ENCODE measurements at places on chromosomes 7 and 10.

GRCh38 chr10:92569071-92569470, 4.8 kb downstream of the IDE start:
- DNase-seq: no peak

DNA sequence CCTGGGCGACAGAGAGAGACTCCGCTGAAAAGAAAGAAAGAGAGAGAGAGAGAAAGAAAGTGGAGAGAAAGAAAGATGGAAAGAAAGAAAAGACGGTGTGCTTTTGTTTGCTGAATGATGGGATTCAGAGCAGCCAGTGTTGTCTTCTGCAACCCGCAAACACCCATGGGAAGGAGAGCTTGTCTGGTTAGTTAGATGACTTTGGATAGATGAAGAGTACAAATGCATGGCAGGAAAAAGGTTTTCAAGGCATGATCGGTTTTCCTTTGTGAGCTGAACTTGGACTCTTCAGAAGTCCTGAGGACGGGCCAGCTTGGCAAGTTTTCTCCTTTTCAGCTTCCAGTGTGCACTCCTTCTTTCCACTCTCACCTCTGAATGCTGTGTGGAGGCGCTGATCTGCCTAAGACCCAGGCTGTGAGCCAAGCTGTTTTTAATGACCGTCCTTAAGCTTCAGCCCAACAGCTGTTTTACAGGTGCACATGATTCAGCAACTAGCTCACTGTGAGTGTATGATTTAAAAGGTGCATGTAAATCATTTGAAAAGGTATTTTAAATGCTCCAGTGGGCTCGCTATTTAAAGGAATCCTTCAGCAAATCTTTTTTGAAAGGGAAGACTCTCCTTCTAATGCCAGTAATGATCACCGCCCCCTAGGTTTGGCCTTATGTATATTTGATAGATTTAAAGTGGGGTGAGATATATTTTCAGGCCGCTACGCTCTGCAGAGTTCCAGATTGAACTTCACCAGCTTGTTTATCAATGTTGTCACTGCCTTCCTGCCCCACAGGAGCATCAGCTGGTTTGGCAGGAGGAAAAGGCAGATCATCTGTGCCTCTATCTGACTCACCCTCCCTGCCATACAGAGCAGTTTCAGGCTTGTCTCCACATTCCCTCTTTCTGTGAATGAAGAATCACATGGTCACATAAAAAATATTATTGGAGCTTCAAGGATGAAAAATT, 115.0 kb downstream of the PLXDC2 start:
- peak; percentile 88 for DNase-seq

- DNase-seq: peak; percentile 88
Measured at GRCh38 chr10:119445311-119445934, 97.1 kb downstream of the RGS10 start.

DNA sequence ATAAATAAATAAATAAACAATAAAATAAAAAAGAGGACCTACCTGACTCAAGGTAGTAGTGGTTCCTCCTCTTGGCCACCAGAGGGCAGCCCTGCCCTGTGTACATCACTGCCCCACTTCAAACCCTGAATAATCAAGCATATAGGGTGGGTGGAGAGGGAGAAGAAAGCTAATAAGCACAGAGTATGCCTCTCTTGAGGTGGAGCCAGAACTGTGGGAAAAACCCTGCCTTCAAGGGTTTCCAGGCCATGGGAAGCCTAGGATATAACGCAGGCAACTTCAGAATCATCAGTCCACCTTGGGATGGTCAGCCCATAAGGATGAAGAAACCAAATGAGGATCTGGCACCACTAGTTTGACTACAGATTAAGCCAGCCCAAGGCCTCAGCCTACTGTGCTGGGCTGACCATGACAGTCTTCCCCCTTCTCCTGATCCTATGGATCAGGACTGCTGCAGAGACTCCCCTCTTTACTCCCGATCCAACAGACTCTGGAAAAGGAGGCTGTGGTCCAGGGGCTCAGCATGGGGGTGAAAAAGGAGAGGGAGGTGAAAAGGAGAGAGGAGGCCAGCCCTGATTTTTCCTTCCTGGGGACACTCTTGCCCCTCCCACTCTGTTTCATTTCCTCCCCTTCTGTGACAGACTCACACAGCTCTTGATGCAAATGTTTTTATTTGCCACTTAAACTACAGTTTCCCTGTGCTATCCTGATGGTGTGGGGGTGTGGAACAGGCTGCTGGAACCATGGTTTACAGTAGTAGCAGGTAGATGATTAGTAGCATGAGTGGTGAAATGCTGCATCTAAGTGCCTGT, 10.1 kb downstream of the AVPI1 start:
- no peak for DNase-seq

DNA sequence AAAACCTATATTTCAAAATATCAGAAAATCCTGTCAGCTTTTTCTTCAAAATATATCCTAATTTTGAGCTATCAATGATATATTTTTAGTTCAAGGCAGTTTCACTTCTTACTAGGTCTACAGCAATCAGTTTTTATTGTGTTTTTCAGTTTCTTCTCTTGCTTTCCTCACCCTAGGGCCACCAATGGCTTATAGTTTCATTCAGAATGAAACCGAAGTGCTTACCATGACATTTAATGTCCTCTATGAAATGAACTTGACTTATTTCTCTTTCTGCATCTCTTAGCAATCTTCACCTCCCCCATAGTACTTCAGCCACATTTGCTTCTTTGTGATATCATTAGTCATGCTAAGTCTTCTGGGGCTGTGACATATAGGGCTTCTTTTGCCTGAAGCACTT, 100.3 kb downstream of the ARL5B start:
- DNase-seq: no peak

- no peak for DNase-seq
Measured at GRCh38 chr7:131967216-131967730, 410.8 kb upstream of the PODXL start.

DNA sequence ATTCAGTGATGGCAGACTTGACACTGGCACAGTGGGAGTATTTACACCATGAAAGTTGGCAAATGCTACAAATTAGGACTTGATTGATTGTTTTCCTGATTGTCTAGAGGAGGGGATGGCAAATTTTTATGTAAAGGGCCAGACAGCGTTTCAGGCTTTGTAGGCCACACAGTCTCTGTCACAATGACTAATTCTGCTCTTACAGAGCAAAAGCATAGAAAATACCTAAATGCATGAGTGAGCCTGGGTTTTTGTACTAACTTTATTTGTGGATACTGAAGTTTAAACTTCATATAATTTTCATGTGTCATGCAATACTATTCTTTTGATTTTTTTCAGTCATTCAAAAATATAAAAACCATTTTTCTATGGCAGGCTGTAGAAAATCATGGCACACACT, 9.0 kb upstream of the ARMS2 start:
- no peak for DNase-seq

DNA sequence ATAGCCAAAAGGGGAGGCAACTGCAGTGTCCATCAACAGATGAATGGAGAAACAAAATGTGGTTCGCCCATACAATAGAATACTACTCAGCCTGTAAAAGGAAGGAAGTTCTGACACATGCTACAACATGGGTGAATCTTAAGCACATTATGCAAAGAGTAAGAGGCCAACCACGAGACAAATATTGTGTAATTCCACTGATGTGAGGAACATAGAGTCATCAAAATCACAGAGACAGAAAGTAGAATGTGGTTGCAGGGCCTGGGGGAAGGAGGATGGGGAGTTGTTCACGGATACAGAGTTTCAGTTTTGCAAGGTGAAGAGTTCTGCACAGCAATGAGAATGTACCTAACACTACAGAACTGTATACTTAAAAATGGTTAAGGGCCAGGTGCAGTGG, 13.7 kb upstream of the C10orf71 start:
- DNase-seq: no peak

GRCh38 chr7:125654076-125654475, 724.5 kb upstream of the POT1 start:
- no peak for DNase-seq

GRCh38 chr10:63994371-63994770, 473.2 kb downstream of the REEP3 start:
- DNase-seq: no peak

- no peak for DNase-seq
Measured at GRCh38 chr10:63129888-63130287, 3.2 kb upstream of the NRBF2 start.

GRCh38 chr10:59622320-59623132, 87.1 kb downstream of the SLC16A9 start:
- peak; percentile 78 for DNase-seq

GRCh38 chr10:111103196-111103840, 26.5 kb downstream of the ADRA2A start:
- no peak for DNase-seq

GRCh38 chr10:69655868-69656555, 26.0 kb downstream of the FAM241B start:
- DNase-seq: no peak

GRCh38 chr7:66815951-66816350, 75.4 kb downstream of the RABGEF1 start:
- DNase-seq: no peak

- peak; percentile 32 for DNase-seq
Measured at GRCh38 chr7:101410743-101411507, 48.2 kb downstream of the COL26A1 start.

- DNase-seq: no peak
Measured at GRCh38 chr7:106038916-106039315, 73.2 kb downstream of the SYPL1 start.

- DNase-seq: no peak
Measured at GRCh38 chr10:4230036-4230435, 445.0 kb upstream of the KLF6 start.

DNA sequence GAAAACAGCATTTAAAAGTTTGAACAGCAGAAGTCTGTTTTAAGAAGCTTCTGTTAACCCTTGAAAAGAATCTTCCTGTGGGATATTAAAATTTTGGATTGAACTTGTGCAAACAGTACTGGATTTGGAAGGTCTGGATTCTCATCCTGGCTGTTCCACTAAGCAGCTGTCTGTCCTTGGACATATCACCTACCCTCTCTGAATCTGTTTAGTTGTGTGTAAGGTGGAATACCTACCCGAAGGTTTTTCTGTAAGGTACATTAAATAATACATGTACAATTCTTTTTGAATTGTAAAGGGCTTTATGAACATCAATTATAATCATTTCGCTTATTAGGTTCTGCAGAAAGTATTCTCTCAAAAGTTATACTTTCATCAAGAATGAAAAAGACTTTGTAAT, 2.2 kb downstream of the PDCD4 start:
- DNase-seq: no peak

DNA sequence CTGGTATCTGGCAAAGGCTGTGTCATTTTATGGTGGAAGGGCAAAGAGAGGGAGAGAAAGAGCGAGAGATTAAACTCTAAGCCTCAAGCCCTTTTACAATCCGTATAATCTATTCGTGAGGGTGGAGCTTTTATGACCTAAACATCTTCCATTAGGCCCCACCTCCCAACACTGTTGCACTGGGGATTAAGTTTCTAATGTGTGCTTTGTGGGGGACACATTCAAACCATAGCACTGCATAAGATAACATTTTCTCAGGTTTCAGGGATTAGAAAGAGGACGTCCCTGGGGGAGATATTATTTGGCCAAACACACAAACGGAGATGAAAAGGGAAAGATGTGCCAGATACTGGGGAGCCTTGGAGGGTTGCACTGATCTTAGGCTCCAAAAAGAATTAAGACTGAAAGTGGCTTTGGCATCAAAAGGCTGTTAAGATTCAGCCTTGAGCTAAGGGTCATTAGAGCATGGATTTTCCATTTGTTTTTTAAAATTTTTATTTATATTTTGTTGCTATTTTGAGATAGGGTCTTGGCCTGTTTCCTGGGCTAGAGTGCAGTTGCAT, 19.0 kb downstream of the COL26A1 start:
- DNase-seq: no peak

DNA sequence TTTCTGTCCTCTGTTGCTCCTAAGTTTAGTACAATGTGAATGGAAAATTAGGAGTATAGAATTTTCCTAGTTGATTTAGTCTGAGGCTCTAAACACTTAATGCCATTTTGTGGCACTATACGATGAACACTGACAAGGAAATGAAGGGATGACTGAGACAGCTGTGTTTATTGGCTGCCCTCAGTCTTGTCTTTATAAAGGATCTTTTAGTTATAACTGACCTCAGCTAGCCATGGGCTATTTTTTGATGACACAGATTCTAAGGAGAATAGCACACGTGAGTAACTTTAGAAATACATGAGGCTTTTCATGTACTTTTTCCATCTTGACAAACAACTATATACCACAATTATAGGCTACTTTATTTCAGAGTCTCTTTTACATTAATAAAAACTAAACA, 113.7 kb downstream of the PRKG1 start:
- no peak for DNase-seq

DNA sequence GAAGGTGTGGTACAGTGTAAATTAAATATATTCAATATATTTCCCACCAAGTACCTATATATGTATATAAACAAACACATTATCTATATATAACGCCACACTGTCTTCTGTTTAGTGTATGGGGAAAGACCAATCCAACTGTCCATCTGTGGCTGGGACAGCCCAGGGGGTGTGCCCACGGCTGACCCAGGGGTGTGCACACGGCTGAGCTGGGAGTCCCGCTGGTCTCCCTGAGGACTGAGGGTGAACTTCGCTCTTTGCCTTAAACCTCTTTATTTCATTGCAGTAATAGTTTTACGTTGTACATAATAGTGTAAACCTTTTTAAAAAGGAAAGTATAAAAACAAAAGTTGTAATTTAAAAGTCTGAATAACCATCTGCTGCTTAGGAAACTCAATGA, 6.3 kb downstream of the EN2 start:
- no peak for DNase-seq

- no peak for DNase-seq
Measured at GRCh38 chr10:79382491-79382941, 35.2 kb downstream of the PPIF start.

- no peak for DNase-seq
Measured at GRCh38 chr10:80172896-80173295, 32.4 kb downstream of the ANXA11 start.

GRCh38 chr10:3485057-3485686, 299.8 kb downstream of the KLF6 start:
- no peak for DNase-seq

GRCh38 chr7:126440542-126440941, 812.2 kb downstream of the GRM8 start:
- no peak for DNase-seq

- no peak for DNase-seq
Measured at GRCh38 chr10:35035606-35036005, 54.5 kb downstream of the CUL2 start.

DNA sequence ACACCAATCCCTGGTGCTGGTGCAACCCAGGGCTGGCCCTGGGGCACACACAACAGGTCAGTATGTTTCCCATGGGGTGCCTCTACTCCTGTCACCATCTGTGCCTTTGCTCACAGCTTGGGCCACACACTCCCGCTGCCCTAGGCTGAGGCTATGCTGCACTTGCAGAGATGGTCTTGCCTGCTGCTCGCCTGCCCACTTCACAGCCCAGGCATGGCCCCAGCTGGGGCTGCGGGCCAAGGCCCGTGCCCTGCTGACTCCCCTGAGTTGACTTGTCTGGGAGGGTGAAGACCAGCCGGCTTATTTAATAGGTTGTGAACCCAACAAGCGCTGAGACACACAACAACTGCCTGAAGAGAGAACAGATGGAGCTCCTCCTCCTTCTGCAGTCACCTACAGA, 184.1 kb downstream of the ZNF33B start:
- DNase-seq: no peak

DNA sequence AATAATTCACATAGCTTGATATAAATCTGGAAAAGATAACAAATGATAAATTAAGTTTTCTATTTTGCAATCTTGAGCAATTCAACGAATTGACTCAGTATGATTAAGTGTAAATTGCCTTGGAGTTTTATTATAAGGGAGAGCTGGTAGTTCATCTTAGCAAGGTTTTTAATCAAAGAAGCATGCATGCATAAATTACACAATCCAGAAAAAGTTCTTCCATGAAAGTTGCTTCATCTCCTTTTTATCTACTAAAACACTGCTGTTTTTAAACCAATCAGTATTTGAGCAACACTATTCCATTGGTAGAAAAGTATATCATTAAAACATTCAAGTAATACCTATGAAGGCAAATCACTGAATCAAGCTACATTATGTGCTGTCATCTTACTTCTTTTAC, 47.6 kb downstream of the POT1 start:
- no peak for DNase-seq

Measured in hindlimb muscle (tissue), 1 donor.